Activated CD8-positive, alpha-beta memory T cell treated with anti-CD3 and anti-CD28 coated beads for 1 hour (primary cell): ENCODE measurements at places on chromosomes 11 and 22.

- DNase-seq, result no peak
Observed at GRCh38 chr11:61425367-61426131, 4.2 kb downstream of the CPSF7 start.

- DNase-seq, result no peak
Observed at GRCh38 chr11:65764434-65764833, 16.3 kb downstream of the AP5B1 start.

DNA sequence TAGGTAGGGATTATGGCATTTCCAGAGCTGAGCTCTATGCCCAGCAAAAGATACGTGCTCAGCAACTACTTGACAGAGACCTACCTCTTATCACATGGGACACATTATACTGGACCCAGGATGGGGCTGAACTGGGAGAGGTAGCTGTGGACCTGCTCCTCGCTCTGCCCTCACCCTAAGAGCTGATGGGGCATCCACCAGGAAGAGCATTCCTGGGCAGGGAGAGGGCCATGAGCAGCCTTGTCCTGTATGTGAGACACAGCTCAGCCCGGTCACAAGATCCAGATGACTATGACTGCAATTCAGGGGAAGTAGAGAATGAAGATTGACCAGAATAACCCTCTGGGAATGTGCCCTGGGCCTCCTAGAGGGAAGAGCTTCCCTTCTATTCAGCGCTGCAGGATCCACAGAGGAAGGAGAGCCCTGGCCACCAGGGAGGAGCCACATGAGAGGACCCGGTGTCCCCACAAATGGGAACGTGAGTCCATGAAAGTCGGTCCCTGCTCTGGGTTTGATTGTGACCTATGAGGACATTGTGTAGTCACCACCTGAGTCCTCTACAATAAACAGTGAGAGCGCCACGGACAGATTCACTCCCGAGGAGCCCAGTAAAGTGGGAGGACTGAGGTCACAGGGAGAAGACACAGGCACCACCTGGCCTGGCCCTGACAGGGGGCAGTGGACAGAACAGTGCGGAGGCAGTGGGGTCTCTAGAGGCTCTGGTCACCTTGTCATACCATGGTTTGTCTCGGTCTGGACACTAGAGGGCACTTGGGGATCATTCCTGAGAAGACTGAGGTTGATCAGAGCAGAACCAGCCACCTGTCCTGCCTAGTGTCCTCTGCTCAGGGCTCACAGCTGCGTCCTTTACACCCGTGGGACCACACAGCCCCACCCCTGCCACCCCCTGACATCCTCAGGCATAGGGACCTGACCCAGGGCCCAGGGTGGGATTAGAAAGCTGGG lies 99.5 kb downstream of the ZNF280B start:
- DNase-seq, result no peak

DNA sequence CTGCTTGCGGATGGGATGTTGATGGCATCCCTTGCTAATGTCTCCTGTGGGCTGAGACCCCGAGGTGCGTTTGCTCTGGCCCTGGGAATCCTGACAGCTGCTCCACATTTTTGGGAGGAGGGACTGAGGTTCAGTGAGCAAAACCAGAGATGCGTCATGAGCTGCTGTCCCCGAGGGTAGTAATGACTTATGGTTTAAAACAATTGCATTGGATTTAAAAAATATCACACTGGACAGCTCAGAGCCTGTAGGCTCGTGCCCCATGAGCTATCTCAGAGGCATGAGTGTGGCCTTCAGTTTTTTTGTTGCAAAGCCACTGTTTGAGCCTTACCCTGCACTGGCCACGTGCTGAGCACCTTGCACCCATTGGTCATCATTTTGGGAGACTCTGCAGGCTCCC lies 20.9 kb upstream of the PARVG start:
- no peak for DNase-seq

DNA sequence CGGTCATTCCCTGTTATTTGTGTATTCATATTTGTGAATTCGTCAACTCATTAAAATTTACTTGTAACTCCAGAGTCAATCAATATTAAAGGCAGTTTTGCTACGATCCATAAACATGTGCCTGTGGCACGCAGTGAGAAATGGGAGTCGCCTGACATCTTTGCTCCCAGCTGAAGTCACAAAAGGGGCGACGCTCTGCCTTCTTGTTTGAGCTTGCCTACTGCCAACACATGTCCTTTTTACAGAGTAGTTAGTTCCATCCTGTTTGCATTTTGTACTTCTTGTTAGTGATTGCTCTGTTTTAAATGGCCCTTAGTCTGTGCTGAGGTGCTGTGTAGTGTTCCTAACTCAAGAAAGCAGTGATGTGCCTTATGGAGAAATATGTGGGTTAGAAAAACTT lies 305.3 kb downstream of the ETS1 start:
- DNase-seq, result no peak

- no peak for DNase-seq
Observed at GRCh38 chr11:75330291-75330690, 21.2 kb downstream of the ARRB1 start.

DNA sequence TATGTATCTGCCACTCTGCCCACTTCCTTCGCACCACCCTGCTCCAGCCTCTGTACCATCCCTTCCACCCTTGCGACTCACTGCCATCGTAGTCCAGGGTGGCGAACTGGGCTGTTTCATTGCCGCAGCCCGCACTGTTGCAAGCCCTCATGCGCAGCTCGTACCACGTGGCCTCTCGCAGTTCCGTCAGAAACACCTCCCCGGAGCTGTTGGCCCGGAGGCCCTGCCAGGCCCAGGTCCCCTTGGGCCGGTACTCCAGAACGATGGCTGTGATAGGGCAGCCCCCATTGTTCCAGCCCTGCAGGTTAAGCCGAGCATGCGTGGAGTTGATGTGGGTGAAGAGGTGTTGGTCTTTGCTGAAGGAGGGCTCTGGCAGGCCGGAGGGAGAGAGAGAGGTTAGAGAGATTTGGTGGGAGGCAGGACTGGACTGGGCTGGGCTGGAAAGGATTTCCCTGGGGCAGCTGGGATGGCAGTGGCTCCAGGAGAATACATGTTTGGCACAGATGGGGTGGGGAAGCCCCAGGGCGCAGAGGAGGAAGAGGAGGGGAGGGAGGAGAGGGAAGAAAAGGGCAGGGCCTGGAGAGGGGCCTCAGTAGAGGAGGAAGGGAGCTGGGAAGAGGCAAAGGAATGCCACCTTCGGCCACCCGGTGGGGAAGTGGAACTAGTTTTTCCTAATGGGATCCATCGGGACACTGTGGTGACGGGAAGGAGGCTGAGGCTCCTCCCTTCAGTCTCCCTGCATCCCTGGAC lies 109.6 kb downstream of the CEP164 start:
- DNase-seq, result no peak

DNA sequence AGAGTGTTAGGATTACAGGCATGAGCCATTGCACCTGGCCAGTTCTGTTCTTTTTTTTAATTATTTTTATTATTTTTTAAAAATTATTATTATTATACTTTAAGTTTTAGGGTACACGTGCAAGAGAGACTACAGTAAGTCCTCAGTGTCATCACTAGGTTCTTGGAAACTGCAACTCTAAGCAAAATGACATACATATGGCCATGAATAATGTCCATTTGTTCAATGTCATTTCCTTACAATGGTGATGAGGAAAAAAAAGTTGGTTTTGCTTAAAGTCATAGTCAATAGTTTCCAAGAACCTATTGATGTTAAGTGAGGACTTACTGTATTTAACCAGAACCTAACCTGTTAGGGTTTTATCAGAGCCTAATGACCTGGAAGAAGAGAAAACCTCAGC lies 29.4 kb upstream of the TOP3B start:
- no peak for DNase-seq
